ENCODE measurements at places on chromosomes 2 and 18. TPM values are rescaled to one million over a fixed set of nuclear protein-coding genes. Genes with fewer than 3 reads are reported as not detected.
A peak's percentile ranks its signal among the peaks of the same experiment; 100 is the strongest.

Gene DSG4
- not detected for total RNA-seq

Gene SALL3
- 28.8 TPM for total RNA-seq

Gene EIF4E2
- total RNA-seq = 84.4 TPM

- DNase-seq = no peak
Observed at GRCh38 chr2:101613056-101613704, 84.3 kb upstream of the MAP4K4 start.

- DNase-seq = no peak
Observed at GRCh38 chr2:134367213-134367612, 113.3 kb downstream of the MGAT5 start.

DNA sequence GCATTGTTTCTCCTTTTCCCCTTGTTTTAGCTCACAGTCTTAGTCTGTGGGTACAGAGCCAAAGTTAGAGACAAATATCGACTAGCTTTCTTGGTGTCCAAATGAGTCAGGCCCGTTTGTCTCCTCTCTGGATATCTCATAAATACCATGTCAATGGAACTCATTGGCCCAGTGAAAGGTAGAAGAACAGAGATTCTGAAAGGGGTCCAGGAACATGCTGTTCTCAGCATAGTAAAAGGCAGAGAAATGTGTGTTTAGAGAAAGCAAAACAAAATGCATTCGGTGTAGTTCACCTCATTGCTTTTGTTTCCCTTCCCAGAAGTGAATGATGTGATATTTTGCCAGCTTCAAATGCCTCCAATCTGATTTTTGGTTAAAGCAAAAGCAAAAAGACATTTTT, 238.6 kb upstream of the SLC8A1 start:
- DNase-seq = no peak

DNA sequence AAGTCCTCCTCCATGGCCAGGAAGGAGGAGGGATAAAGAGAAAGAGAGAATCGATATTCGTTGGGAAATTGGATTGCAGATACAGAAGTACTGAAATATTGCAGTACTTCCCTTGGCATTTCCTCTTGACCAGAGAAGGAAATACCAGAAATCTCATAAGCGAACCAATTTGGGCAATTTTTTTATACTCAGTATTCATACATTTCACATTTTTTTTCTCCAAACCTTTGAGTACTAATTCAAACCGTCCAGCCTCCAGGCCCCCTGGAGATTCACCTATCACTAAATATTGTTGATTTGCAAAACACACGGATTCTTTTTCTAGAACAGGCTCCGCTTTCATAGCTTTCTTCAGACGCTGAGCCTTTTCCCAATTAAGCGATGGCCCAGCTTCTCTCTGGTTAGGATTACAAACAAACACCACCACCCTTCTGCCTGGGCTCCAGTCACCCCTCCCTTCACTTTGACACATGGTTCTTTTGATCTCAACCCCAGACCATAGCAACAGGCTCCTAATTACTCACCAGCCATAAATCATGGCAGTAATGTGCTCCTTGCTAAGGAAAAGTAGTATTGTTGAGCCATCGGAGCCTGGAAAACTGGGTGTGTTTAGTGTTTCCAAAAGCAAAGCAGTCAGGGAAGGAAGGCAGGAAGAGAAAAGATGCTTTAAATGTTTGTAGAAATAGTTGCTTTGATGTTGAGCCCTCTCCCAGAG, 138.4 kb upstream of the CCDC68 start:
- peak; percentile 64 for DNase-seq

GRCh38 chr18:35572644-35573043, 8.9 kb upstream of the GALNT1 start:
- DNase-seq = no peak

- DNase-seq = no peak
Observed at GRCh38 chr2:9991221-9991620, 39.7 kb downstream of the GRHL1 start.

- DNase-seq = no peak
Observed at GRCh38 chr2:8510519-8510918, 171.3 kb upstream of the ID2 start.

DNA sequence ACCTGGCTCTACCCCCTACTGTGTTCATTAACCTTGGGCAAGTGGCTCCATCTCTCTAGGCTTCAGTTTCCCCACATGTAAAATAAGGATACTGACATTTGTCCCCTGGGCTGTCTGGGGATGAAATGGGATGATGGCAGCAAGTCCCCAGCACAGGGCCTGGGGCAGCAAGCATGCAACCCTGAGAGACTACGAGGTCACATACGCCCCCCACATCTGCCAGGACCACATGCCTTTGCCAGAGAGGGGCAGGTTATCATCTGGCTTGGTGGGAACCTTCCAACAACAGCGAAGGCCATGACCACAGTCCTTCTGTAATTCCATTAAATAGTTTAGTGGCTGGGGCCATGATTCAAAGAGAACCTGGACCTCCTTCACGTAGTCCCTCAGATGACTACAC, 145.9 kb upstream of the REV1 start:
- no peak for DNase-seq

GRCh38 chr2:133475610-133476009, 92.7 kb downstream of the NCKAP5 start:
- DNase-seq = no peak

GRCh38 chr2:221848286-221848685, 276.2 kb upstream of the EPHA4 start:
- DNase-seq = no peak
